Activated CD8-positive, alpha-beta memory T cell treated with anti-CD3 and anti-CD28 coated beads for 1 hour (primary cell): ENCODE measurements at places on chromosomes 12 and 14.

DNA sequence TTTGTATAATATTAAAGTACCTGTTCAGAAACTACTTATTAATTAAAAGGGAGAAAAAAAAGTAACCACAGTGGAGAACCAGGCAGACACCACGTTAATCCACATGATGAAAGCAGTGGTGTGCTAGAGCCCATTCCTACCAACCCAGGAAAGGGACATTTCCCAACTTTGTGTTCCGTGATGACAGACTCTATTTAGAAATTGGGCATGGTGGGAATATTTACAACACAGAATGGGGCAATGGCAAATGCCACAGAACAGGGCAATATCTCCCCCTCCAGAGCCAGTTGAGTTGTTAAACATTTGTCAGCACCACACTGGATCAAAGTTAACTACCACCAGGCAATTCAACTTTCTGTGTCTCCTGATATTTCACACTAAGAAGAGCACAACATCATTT is 1.2 kb upstream of the HIGD1C start:
- no peak for DNase-seq

DNA sequence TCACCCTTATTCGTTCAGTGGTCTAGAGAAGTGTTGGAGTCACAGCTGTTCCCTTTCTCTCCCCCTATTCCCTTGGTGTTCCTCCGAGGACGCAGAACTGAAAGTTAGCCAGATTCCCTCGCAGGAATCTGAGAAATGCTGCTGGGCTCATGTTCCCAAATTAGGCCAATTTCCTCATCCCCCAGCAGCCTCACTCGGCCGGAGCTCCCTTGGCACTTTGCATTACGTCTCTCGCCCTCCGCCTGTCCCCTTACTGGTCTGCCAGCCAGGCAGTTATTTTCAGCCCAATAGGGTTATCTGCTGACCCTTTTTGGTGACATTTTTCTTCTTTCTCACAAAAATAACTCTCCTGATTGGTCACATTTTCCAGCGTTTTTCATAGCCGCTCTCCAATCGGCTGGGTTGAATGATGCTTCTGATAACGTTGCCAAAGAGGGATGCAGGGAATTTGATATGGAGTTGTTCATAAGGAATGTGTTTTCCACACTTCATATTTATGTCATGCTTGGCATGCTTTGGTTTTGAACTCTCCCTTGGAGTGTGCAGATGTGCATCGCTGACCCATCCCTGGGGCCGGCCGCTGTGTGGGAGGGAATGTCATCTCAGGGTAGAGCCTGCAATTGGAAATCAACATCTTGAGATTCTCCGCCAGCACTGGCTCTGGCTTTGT is 9.9 kb downstream of the IFT43 start:
- DNase-seq, result no peak

DNA sequence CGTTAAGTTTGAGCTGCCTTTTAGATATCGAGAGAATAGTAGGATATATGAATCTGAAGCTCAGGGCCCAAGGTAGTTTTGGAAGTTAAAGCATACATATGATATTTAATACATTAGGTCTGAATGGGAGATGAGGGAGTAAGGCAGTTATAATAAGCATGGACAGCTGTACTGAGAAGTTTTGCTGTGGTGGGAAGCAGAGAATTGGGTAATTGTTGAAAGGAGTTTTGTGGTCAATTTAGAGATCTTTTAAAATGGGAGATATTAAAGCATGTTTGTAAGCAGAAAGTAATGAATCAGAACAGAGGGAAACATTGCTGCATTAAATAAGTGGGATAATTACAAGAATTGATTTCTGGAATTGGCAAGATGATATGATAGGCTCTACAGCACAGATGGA is 21.3 kb downstream of the TBK1 start:
- DNase-seq, result no peak

DNA sequence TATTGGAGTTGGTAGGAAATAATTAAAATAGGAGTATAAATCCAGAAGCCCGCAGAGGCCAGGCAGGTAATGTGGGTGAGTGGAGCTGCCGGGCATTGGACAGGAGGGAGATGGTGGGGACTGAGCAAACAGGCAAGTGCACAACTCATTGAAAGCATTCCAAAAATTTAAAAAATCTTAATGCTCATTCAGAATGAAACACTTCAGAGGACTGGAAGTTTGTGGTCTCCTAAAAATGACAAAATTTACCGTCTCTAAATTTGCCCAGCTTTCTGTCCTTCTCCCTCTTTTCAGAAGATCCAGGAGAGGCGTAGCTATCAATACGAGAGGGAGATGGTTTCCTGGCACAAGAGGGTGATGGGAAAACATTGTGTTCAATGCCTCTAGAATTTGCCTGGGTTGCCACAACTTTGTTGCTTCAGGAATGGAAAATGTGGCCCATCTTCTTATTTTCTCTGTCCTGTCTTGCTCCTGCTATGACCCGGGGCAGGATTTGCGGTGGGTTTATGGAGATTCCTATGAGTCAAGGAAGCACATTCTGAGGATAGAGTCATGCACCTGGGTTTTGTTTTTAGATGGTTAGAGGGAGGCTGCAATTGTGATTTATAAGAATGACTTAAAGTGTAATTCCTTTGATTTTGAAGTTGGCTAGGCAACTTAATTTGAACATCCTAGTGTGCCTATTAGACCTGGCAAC is 72.2 kb downstream of the BORCS5 start:
- no peak for DNase-seq

GRCh38 chr14:58762629-58763028 is 124.9 kb downstream of the DACT1 start:
- DNase-seq, result no peak

- no peak for DNase-seq
Observed at GRCh38 chr14:34036319-34036766, 85.5 kb upstream of the EGLN3 start.

- no peak for DNase-seq
Observed at GRCh38 chr12:132716356-132716755, 5.7 kb downstream of the PGAM5 start.

DNA sequence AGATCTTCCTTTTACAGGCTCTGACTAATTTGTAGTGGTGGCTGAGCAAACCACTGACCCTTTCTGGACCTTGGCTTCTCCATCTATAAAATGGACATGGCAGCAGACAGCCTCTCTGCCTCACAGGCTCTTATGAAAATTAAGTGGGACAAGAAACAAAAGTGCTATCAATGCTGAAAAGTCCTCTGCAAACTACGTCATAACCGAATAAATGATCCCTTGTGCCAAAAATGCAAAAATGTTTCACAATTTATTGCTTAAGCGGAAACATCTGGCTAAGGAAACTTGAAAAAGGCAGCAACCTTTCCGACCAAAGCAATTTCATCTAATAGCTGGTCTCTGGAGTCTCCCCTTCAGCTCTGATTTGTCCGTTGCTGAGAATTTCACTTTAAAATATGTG is 108.5 kb upstream of the PLXNC1 start:
- DNase-seq, result no peak

DNA sequence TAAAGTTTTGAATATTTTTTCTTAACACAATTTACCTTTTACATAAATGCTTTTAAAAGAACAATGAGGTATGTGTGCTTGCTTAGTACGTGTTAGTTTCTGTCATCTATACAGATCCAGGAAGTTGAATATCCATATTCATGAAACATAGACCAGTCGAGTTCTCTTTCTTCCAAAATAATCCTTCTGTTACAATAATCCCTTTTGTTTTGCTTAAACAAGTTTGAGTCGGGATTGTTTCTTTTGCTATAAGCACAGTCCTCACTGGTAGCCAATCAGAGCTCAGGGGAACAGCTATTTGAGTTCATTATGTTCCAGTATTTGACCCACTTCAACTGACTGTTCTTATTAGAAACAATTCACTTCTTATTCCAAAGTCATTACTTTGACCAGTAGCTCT is 214.7 kb upstream of the FLRT2 start:
- no peak for DNase-seq

DNA sequence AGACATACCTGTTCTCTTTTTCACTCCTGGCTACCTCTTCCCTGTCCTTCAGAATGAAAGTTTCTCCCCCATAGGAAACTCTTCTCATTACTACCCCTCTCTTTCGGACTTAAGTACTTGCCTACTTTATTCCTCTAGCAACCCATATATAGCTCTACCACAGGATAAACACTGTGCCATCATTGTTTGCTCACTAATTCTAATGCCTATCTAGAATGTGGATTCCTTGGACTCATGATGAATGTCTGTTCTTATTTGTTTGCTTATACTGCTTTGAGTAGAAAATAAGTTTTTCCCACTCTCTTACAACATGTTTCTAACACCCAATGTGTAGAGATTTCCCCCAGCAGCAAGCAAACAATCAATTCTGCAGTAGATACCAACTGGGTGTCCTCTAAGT is 1094.9 kb downstream of the SLC6A15 start:
- no peak for DNase-seq

GRCh38 chr14:79660053-79660939 is 551.0 kb downstream of the DIO2 start:
- no peak for DNase-seq

DNA sequence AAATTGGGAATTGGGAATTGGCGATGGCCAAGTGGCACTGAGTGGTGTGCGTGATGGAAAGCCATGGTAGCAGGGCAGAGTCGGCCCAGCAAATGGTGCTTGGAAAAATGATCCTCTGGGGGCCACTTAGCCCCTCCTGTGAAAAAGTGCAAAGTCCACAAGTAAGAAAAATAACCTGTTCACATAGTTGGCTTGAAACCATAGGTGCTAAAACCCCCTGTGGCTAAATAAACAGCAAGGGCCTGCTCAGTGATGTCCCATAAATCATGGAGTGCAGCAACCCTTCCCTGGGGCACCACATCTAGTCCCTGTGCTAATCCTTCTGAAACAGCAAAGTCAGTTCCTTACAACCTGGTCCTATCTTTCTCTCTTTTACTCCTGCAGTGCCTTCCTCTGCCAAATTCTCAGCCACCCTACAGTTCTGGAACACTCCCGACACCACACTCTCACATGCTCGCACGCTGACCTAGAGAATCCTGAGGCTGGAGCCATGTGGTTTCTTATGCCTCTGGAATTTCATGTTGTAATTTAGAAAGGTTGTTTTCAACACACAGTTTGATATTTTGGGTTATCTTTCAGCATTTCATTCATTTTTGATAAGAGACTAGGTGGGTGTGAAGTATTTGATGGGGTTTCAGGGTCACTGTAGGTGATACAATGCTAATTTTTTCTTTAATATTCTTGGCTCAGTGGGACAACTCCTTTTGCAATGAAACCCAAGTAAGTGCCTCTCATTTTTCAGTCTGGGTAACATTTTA is 123.6 kb downstream of the SMOC1 start:
- DNase-seq, result no peak

DNA sequence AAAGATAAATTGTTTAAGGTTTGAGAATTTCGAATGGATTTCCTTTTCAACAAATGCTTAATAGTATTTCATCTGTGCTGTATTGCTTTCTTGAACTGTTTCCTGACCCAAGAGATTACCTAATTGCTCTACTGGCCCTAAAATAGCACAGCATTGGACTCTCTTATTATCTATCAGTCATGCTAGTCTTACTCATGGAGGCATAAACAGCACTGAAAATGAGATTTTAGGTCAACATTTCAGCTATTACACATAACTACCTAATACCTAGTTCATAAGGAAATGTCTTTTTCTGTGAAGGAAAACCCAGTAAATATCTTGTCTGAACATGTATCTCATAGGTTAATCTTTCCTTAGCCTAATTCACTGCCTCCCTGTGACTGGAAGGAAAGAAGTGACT is 4.3 kb upstream of the ABCD2 start:
- DNase-seq, result no peak
